Hematopoietic multipotent progenitor cell treated with erythropoietin and hydrocortisone succinate and interleukin-3 and kit ligand, for 6 days (in vitro differentiated cells): ENCODE measurements at places on chromosomes 7 and 10.

GRCh38 chr7:123003539-123004126 is 8.1 kb upstream of the TAS2R16 start:
- no peak for DNase-seq

GRCh38 chr7:105876964-105877601 is 684 bp upstream of the ATXN7L1 start:
- DNase-seq, result peak; percentile 21

- peak; percentile 71 for DNase-seq
Measured at GRCh38 chr7:78039790-78040776, 241.5 kb downstream of the PHTF2 start.

GRCh38 chr7:36310897-36311296 is 78.8 kb upstream of the ANLN start:
- DNase-seq, result no peak

DNA sequence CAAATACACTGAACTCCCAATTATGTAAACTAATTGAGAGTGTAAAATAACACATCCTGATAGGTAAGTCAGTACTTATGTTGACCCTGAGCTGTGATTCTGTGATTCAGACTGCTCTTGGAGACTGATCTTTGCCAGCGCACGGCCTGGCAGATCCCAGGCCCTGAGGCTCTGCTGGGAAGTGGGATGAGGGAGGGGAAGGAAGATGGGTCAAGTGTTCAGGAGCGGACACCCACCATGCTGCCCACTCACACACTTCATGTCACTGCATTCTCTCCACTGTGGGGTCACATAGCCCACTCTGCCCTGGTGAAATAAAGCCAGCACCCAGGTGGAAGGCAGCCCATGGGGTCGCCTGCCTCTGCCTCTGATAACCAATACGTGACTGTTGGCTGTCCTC is 226.2 kb downstream of the TNS3 start:
- no peak for DNase-seq
